ENCODE measurements at places on chromosomes 13 and 19.

GRCh38 chr19:23055501-23055900 lies 52.5 kb upstream of the ZNF728 start:
- no peak for DNase-seq

DNA sequence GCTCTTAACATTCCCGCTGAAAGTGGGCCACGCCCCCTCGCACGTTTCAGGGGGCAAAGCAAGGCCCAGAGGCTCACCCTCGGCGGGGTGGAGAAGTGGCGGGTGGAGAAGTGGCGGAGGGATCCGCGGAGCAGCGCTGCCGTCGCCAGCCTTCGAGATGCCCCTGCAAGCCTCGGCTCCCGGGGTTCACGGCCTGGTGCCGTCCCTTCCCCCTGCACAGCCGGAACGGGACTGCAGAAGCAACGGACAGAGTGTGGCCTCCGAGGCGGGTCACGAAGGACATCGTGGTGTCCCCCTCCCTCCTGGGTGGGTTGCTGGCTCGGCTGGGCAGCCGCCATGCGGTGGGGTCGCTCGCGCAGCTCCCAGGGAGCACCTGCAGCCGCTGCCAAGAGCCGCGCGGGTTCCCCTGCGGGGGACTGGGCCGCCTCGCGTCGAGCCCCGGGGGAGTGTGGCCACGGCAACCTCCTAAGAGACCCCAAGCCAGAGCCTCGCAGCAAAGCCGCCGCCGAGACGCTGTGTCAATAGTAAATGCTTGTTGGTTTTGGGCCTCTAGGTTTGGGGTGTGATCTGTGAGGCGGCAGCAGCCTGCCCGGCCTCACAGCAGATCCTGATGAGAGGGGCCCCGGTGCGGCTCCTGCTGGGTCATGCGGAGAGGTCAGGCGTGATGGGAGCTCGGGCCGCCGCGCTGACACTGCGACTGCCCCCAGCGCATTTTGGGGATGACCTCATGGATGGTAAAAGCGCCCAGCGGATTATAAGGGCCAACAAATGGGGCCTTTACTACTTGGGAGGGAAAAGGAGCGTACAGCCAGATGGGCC lies 5.5 kb downstream of the TPGS1 start:
- DNase-seq: no peak

DNA sequence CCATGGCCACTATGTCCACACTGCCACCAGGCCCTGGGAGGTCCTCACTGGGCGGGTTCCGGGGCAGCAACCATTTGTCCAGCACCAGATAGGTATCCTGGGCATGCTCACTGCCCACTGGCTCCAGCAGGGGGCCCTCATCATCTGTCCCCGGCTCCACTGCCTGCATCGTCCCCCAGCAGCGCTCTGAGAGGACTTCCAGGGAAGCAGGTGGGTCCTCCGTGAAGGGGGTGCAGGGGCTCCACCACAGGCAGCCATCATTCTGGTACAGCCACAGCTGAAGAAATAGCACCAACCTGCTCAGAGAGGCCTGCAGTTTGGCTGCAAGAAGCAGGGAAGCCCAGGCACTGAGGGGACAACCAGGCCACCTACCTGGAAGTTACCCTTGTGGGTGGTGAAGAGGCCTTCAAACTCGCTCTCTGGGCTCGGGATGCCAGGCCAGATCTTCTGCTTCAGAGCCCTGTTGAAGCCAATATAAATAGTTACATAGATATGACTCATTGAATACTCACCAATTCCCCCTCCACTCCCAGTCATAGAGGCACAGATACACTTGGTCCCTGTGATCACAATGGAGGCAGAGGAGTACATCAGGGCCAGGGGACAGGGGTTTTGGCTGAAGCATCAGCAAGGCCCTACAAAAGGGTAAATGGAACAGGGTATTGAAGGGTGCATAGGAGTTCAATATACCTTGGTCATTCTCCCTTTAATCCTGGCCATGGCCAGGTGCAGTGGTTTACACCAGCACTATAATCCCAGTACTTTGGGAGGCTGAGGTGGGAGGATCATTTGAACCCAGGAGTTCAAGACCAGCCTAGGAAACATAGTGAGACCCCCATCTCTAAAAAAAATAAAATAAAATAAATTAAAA lies 4.1 kb downstream of the SWSAP1 start:
- DNase-seq: no peak

- DNase-seq: no peak
Observed at GRCh38 chr13:22227895-22228294, 557.0 kb downstream of the FGF9 start.

DNA sequence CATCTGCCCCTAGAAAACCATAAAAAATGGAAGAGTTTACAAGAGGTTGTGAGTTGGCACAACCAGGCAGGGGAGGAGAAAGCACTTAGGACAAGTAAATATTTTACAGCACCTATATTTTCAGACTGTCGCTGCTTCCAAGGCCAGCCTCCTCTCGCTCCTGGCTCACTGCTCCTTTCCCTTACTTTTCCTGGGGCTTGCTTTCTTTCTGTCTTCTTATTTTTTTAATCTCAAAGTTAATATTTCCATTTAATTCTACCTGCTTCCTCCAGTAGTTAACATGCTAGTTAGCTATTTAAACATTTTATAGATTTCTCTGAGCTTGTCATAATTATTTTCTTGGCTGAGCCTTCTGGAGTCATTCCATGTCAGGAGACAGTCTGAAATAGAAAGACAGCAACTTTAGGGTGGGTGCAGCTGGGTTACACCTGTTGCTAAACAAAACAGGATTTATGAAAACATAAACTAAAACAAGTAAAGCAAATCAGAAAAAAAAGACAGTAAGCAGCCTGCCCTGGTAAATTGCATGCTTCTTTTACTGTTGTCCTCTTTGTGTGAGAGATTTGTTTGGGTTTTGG lies 330.1 kb downstream of the DLEU7 start:
- no peak for DNase-seq

DNA sequence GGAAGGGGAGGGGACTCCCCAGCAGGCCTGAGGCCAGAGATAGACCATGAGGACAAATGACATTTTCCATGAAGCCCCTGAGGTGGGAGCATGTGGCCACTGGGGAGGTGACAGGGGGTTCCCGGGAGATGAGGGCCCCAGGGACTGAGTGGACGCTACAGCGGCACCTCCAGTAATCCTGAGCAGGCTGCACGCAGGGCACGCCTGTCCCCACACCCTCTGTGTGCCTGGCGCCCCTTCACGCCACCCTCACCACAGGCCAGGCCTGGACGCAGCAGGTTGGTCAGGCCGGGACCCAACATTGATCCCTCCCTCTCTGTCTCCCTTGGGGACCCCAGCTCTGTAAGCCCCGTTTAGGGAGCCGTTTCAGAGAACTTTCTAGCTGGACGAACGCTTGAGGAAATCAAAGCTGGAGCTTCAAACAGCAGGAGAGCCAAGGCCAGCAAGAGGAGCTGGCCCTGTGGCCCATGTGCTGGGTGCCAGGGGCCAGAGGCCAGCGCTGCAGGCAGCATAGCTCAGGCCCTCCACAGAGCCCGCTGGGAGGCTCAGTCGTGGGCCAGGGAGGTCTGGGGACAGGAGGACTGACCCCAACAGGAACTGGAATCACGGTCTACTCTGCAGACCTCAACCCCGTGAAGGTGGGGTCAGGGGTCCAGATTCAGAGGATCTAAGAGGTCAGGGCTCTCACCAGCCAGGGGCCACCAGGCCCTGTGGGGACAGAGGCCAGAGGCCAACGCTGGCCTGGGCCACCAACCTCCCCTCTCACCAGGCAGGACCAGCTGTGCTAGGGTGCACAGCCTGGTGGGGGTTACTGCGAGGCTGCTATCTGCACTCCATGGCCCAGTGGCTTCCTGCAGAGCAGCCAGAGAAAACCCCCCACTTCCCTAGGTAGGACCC lies 14.6 kb downstream of the LSM4 start:
- no peak for DNase-seq

DNA sequence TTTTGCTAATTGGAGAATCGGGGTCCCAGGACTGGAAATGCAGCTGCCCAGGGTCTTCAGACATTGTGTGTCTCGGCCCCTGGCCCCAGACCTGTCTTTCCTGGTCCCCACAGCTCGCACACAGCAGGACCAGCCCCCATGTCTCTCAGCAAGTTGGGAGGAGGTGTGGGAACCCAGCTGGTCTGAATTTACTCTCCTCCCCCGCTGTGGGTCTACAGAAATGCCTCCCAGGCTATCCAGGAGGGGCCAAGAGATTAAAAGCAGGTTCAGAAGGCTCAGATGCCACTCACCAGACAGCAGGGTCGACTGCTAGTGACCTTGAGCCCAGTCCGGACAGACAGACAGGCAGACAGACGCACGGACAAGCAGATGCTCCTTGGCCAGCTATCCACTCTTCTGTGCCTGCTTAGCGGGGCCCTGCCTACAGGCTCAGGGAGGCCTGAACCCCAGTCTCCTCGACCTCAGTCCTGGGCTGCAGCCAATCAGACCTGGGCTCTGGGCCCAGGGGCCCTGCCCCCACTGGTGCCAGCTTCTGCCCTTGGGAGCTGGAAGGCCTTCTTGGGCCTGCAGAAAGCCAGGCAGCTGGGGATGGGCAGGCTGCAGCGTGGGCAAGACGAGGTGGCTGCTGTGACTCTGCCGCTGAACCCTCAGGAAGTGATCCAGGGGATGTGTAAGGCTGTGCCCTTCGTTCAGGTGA lies at the start of gene DAND5:
Gene DAND5, plus strand, starts transcription at position 285 of the 697 bp plus-strand sequence. Its CDS starts 85 bp downstream, at position 370.
- DNase-seq: no peak

- DNase-seq: no peak
Observed at GRCh38 chr13:40053401-40053800, 397.9 kb downstream of the COG6 start.

GRCh38 chr13:77390391-77390790 lies 63.5 kb upstream of the MYCBP2 start:
- no peak for DNase-seq

DNA sequence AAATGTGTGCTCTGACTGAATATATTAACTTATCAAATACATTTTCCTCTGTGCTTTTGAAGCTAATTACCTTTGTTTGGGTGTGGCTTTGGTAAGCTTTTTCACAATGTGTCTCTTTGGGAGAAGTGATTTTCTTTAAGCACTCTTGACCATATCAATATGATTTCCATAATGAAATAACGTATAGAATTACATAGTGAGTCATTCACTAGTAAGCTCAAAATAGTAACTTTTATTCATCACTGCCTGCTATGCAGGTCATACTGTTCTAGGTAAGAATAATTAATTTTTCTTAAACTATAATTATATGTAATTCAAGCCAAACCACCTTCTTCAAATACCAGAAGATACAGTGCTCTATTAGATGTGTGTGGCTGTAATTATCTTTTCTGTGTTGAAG lies 480.7 kb downstream of the MYO16 start:
- DNase-seq: no peak

GRCh38 chr13:32734511-32734910 lies 148.3 kb downstream of the PDS5B start:
- no peak for DNase-seq

- DNase-seq: peak; percentile 31
Observed at GRCh38 chr13:24274452-24275021, 34.8 kb upstream of the C1QTNF9 start.

- no peak for DNase-seq
Observed at GRCh38 chr13:46367617-46368327, 19.3 kb downstream of the RUBCNL start.
